ENCODE measurements at places on chromosomes 6 and 20.

DNA sequence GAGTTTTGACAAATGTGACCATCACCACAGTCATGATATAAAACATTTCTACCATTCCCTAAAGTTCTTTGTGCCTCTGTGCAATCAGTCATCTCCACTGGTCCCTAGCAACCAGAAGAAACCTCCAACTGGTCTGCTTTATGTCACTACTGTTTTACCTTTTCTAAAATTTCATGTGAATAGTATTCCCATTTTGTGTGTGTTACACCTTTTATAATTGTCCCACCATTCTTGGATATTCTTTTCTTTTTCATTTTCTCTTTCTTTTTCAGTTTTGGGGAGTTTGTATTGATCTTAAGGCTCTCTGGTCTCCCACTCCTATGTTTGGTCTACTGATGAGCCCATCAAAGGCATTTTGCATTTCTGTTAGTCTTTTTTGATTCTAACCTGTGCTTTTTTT is 95.4 kb downstream of the NCOA3 start:
- no peak for ATAC-seq

DNA sequence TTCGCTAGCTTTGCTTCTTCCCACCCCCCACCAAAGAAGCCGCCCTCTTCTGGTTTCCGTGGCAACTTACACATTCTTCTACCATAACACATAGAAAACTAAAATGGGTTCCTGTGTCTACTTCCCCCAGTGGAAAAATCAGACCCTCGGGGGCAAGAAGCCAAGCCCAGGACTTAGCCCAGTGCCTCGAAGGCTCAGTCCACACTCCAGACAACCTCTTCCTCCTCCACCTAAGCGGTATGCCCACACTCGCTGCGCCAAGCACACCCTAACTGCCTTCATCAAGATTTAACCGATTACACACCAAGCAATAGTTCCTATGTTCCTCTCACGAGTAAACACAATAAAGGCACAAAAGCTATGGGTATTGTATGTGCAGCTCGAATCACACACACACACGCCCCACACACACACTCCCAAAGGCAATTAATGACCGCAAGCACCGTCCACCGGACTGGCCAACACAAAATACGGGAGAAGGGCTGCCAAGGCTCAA is 537 bp downstream of the PPIL4 start:
- peak; percentile 76 for ATAC-seq

DNA sequence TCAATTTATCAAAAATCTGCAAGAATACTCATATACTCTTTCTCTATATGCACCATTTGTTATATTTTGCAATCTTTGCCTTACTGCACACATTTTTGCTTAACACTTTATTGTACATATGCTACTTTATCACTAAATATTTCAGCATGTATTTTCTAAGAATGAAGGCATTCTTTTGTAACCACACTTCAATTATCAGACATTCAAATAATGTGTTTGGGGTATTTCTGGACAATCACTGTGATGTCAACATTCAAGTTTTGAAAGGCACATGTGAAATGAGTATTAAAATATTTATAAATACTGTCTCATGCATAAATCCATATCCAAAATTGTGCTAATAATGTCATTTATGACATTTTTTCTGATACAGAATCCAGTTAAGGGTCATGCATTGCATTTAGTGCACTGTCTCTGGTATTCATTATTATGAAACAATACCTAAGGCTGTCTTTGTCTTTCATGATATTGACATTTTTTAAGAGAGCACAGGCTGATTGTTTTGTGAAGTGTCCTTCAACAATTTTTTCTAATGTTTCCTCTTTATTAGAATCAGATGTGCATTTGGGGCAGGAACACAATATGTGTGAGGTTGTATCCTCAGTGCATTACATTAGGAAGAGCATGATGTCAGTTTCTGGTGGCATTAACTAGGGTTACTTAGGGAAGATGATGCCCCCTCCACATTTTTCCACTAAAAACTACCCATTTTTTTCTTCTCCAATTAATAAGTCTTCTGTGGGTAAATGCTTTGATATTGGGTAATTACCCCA is 105.7 kb downstream of the MTFR2 start:
- ATAC-seq: no peak

DNA sequence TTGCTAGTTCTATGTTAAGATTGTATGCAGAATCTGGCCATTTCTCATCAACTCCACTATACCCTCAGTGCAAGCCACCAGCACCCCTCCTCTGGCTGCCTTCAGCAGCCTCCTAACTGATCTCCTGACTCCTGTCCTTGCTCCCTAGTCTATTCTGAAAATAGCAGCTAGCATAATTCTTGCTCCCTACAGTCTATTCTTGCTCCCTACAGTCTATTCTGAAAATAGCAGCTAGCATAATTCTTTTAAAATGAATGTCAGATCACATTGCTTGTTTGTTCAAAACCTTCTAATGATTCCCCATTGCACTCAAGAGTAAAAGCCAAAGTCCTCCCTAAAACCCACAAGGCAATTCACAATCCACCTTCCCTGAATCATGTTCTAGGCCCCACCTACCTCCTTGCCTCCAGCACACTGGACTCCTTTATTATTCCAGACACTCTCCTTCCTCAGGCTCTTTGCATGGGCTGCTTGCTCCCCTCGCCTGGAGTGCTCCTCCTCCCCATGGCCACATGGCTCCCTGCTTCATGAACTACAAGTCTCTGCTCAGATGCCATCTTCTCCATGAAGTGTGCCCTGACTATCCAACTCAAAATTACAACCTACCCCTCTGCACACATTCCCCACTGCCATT is 164.2 kb upstream of the TNFAIP3 start:
- no peak for ATAC-seq

DNA sequence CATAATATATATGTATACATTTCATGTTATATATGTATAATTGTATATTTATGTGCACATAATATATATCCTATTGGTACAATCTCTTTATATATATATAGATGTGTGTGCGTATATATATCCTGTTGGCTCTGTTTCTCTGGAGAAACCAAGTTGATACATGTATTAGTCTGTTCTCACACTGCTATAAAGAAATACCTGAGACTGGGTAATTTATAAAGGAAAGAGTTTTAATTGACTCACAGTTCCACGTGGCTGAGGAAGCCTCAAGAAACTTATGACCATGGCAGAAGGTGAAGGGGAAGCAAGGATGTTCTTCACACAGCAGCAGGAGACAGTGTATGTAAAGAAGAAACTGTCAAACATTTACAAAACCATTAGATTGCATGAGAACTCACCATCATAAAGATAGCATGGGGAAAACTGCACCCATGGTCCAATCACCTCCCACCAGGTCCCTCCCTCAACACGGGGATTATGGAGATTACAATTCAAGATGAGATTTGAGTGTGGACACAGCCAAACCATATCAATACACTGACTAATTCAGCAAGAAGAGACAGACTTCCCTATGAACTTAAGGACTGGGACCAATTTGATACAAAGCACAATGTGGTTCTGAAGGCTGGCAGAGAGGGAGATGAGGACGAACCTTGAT is 14.0 kb downstream of the CST3 start:
- peak; percentile 22 for ATAC-seq

GRCh38 chr20:53281557-53282117 is 309.5 kb downstream of the TSHZ2 start:
- no peak for ATAC-seq

DNA sequence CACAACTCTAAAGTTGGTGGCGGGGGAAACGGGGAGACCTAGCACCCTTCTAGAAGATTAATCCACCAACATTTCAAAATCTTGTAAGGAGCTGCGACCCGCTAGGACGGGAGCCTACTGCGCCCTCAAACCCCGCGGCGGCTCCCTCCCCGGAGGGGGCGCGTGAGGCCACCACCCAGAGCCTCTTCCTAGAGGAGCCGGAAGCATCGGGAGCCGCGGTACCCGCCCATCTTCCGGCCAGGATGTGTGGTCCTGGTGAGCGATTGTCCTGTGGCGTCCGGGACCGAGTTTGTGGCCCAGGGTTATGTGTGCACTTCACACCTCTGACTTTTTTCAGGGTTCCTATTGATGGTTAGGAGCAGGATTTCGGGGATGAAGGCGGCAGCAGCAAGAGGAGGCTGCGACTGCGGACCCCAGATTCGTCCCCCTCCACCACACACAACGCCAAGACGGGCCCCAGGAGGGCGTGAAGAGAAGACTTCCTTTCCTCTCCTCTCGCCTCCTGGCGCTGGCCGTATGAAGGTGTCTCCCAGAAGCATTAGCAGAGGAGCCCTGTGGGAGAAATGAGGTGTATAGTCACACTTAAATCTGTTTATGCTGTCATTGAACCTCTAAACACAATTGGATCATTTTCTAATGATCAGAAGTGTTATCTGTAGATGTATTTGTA is 10.7 kb downstream of the ZNF165 start:
- ATAC-seq: peak; percentile 85

All from SK-N-SH treated with all-trans-retinoic acid at 6 μM for 48 hours (cell line).